ENCODE measurements at places on chromosomes 4 and X. TPM values are rescaled to one million over a fixed set of nuclear protein-coding genes. Genes with fewer than 3 reads are reported as not detected.

F9 gene
- total RNA-seq, result not detected

LANCL3 gene
- total RNA-seq, result 0.38 TPM

DHX15 gene
- total RNA-seq, result 292 TPM

CFAP99 gene
- not detected for total RNA-seq

GRCh38 chr4:70183168-70183939 is 12.2 kb upstream of the ODAM start:
- DNase-seq, result peak; percentile 3

Measured in H7 (cell line).